ENCODE measurements at places on chromosomes 11 and 22.

DNA sequence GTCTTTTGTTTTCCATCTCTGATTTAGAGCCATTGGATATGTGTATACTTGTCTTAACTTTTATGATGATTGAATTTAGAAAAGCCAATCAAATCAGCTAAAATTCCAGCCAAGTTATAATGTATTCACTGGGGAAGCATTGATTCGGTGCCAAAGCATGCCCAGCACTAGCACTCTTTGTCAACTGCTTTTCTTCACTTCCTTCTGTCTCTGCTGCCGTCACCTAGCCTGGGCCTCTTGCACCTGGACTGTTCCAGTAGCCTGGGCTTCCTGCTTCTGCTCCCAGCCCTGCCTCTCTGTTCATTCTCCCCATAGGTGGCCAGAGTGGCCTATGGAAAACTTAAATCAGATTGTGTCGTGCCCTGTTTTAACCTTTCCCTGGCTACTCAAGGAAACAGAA lies 80.7 kb downstream of the NAV2 start:
- no peak for DNase-seq

DNA sequence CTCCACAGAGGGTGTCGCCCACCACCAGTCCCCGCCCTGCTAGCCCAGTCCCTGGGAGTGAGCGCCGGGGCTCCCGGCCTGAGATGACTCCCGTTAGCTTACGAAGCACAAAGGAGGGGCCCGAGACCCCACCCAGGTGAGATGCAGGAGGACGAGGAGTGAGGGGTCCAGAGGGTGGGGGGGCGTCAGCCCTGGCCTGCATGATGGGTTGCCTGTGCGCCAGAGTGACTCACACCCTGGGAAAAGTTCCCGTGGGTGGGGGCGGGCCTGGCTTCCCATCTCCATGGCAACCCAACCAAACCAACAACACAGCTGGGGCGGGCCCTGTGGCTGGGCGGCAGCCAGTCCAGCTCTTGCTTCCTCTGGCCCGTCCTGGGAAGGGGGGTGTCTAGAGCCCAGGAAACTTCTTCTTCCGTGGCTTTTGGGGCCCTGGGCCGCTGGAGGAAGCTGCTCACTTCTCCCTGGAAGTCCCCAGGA lies 4.5 kb downstream of the GAS2L1 start:
- DNase-seq, result peak; percentile 67

DNA sequence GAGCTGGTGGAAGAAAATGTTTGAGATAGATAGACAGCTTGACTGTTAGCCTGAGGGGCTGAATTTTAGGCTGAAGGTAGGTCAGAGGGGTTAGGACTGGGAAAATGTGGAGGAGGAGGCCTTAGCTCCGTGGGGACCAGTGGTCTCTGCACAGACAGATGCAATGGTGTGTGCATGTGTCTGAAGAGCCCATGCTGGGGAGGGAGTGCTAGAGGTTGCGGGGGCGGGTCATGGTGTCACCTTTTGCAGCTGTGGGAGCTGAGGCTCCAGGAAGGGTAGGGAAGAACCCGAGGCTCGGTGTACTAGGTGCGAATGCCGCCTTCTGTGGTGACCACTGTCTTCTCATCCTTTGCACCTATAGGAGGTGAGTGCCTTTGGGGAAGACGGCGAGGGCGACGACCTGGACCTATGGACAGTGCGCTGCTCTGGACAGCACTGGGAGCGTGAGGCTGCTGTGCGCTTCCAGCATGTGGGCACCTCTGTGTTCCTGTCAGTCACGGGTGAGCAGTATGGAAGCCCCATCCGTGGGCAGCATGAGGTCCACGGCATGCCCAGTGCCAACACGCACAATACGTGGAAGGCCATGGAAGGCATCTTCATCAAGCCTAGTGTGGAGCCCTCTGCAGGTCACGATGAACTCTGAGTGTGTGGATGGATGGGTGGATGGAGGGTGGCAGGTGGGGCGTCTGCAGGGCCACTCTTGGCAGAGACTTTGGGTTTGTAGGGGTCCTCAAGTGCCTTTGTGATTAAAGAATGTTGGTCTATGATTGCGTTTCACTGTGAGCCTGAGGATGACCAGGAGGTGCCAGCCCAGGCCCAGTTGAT lies 1.6 kb downstream of the SDF2L1 start:
- no peak for DNase-seq

- no peak for DNase-seq
These were observed 27.6 kb upstream of the TOLLIP start for GRCh38 chr11:1336836-1337646.

DNA sequence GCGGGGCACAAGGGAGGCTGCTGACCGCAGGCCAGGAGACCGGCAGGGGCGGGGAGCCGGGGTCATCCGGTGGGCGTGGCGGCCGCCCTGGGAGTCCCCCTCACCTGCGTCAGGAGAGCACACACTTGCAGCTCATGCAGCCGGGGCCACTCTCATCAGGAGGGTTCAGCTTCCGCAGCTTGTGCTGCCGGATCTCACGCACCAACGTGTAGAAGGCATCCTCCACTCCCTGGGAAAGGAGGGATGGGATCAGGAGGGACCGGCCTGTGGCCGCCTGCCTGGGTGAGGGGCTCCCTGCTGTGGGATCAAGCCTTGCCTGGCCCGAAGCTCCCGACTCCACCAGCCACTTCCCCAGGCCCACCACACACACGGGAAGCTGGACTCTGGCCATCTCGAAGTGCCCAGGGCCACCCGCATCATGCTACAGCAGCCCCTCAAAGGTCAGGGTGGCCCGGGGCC lies 2.8 kb downstream of the HRAS start:
- no peak for DNase-seq

GRCh38 chr11:38315151-38315550 lies 1717.1 kb upstream of the RAG2 start:
- DNase-seq, result no peak

DNA sequence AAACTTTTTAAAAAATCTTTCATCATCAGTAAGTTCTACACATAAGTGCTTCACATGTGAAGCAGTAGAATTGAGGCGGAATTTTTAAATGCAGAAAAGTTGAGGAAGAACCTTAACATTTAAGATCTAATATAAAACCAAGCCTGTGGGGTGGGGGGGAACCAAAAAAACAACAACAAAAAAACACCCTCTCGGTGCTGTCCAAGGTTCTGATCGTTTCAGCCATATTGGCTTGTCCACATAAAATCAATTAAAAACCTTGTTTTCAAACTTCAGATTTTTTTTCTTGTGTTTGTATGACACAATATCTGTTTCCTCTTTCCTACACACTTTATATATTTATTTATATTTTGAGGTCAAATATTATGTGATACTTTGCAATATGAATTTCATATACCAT lies 130.0 kb downstream of the WNT7B start:
- DNase-seq, result no peak

DNA sequence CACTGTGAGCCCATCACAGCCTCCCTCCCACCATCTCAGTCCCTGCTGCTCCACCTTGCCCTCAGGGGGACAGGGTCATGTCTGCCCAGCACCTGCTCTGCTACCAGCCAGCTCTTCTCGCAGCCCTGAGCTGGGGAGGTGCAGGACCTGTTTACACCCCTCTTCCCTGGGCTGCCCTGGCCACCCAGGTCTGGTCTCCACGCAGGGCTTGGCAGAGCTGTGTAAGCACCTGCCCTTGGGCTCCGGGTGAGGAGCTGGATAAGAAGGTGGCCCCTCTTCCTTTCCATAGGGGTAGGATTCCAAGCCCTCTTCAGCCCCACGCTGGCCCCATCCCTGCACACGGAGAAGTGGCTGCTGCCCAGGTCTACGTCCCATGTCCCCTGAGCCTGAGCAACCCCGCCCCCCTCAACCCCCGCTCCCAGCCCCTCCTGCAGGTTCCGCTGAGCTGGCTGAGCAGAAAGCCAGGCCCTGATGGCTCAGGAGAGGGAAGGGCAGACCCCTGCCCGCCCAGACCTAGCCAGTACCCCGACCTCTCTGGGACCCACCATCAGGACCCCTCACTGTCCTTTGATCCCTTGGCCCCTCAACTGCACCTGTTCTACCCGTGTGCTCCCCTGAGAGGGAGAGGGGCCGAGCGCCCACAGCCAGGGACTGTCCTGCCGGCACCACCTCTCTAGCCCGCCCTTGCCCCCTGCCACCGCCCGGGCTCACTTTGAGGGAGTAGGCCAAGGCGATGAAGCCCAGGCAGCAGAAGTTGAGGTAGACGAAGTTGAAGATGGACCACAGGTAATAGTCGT lies 3.2 kb downstream of the IFITM10 start:
- DNase-seq, result no peak

DNA sequence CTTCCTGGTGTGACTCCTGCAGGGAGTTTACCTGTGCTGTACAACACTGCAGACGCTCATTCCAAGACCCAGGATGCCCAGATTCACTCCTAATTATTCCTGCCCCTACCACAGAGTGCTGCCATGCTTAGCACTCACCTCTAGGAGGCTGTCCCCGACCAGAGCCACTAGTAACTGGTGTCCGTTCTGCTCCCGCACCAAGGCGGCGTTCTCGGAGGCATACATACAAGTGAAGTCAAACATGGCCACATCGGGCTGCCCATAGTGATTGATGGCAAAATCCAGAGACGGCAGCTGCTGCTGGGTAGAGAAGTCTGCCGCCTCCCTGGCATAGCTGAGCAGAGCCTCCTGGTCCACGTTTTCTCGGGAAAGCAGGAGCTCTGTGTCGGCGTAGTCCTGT lies 122.3 kb upstream of the BID start:
- no peak for DNase-seq

GRCh38 chr11:45239733-45240132 lies 46.4 kb downstream of the SYT13 start:
- no peak for DNase-seq

DNA sequence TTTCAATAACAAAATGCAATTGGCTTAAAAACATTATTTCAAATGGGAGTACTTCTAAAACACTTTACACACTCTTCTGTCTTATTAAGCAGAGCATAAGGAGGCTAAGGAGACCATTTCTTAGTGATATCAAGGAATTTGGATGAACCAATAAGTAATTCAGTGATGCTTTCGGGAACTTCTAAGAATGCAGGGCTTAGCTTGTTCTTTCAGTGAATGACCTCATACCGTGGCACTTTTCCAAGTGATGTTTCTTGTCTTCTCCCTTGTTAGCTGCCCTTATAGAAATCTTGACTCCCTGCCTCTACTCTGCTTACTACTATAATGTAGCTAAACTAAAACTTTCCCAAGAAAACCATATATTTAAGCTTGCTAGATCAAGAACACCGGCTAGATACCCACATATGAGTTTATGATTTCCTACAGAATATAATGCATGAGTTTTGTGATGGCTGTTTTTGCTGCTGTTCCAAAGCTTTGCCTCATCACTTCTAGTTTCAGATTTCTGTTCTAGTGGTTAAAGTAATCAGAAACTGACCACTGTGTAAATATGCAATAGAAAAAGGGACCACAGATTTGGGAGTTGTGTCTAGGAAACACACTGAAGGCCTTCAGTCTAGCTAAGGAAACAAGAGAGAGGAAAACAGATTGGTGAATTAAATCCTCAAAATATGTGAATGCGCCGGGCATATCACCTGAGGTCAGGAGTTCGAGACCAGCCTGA lies 37.5 kb upstream of the STK33 start:
- DNase-seq, result no peak

- DNase-seq, result no peak
These were observed 125.6 kb upstream of the LMO1 start for GRCh38 chr11:8389029-8389996.

DNA sequence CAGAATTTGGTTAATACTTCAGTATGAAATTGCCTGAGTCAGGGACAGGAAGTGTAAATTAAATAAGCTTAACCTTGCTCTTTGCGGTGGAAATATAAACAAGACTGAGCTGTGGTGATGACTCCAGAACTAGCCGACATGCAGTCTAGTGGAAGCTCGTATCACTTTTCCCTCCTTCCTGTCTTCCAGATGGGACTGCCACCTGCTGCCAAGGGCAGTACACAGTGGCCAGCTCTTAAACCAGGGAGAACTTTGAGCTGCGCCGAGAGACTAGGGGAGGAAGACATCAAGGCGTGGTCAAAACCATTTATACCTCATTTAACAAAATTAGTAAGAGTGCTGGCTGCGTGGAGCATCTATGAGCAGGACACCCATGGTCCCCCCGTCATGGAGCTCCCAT lies 31.3 kb upstream of the CTTN start:
- DNase-seq, result no peak

GRCh38 chr11:94305146-94305545 lies 766 bp downstream of the IZUMO1R start:
- DNase-seq, result no peak

DNA sequence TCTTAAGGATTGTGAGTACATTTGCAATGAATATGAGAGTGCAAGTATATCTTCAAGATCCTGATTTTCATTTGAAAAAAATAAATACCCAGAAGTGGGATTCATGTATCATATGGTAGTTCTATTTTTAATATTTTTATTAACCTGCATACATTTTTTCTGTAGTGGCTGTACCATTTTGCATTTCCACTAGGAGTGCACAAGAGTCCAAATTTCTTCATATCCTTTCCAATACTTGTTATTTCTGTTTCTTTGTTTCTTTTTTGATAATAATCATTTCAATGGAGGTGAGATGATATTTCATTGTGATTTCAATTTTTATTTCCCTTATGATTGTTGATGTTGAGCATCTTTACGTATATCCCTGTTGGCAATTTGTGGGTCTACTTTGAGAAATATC lies 759.8 kb upstream of the CNTN5 start:
- DNase-seq, result no peak

- DNase-seq, result no peak
These were observed 20.2 kb downstream of the LMO1 start for GRCh38 chr11:8243458-8243857.

Measured in activated CD8-positive, alpha-beta memory T cell treated with anti-CD3 and anti-CD28 coated beads for 48 hours (primary cell).